ENCODE measurements at places on chromosomes 5 and 9.

DNA sequence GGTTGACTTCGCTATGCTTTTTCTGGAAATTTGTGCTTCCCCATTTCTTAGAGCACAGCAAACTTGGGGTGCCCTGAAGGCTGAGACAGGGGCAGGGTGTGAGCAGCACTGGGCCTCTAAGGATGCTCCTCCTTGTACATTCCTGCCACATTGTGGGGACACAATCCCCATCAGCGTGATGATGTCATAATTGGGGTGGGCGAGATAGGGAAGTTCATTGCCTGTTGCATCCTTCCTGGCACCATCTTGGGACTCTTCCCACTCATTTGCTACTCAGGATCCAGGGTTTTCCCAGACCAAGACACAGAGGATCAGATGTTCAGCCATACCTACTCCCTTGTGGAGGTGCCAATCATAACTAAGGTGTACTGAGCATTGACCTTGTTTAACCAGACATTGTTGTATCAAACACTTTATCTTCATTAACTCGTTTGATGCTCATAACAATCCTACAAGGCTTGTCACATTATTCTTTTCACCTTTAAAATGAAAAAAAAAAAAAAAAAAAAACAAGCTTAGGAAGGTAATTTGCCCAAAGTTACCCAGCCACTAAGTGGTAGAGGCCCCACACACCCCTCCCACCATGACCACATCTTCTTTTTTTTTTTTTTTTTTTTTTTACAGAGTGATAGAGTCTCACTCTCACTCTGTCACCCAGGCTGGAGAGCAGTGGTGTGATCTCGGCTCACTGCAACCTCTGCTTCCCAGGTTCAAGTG is 87.6 kb downstream of the UGCG start:
- no peak for DNase-seq

DNA sequence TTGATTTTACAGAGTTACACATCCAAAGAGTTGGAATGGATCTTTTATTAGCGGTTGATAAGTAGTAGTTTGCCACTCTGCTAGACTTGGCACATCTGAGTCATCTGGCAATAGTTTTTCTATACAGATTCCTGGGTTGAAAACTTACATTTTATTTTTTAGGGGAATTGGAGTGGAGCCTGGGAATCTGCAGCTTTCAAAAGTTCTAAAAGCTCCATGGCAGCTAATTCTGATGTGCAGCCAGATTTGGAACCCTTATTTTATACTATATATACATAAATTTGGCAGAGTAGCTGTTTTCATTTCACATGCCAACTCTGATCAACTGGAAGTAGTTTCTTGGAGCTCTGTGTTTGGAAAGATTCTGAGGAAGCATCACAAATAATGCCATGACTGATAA is 715.5 kb downstream of the TLR4 start:
- DNase-seq = no peak

DNA sequence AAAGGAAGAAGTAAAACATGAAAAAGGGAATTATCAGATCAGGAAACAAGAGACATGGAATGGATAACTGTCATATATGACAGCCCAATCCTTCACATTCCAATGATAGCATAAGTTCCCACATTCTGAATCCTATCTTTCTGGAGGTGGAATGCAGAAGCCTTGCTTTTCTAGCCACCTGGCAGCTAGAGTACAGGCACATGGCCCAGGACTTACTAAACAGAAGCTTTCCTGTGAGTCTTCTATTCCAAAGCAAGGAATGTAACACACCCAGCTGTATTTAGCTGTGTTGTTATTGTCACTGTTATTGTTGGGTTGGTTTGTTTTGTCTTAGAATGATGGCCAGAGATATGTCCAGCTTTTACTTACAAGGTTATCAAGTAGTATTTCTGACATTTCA is 780.5 kb upstream of the ZNF608 start:
- no peak for DNase-seq

DNA sequence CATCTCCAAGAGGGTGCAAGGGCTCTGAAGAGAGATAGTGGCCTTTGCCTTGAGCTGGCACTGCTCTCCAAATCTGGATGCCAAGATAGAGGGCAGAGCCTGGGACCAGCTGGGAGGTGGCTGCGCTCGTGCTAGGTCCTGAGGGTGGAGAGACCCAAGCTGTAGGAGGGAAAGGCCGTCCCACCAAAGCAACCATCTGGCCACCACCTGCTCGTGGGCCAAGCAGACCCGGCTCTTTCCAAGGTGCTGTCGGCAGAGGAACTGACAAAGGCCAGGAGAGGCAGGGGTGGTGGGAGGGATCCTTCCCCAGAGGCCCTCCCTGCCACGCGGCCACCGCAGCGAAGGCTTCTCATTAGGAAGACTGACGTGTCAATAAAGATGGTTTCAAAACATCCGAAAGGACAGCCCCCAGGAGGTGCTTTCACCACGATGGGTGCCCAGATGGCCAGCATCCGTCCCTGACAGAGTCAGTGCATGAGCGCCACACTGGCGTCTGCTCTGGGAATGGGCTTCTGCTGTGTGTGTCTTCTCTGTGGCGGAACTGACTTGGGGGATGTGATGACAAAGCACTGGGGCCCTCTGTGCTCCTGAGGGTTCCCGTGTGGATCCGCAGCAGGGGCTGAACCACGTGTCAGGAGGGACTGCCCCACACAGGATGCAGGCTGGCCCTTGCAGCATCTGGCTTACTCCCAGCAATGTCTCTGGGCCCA is 213.5 kb downstream of the FANCC start:
- DNase-seq = no peak

DNA sequence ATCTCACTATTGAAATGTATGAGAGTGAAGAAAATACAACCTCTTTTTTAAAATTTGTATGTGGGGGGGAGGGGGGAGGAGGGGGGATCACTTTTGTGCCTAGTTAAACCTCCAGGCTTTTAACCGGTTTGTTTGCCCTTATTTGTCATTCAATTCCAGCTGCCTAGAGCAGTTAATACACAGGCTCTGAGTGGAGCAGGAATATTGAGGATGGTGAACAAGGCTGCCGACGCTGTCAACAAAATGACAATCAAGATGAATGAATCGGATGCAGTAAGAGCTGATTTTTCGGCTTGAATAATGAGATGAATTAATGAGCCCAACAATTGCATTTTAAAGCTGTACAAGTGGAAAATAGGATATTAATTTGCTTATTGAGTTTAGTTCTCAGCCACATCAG is 28.7 kb upstream of the SNX24 start:
- no peak for DNase-seq

DNA sequence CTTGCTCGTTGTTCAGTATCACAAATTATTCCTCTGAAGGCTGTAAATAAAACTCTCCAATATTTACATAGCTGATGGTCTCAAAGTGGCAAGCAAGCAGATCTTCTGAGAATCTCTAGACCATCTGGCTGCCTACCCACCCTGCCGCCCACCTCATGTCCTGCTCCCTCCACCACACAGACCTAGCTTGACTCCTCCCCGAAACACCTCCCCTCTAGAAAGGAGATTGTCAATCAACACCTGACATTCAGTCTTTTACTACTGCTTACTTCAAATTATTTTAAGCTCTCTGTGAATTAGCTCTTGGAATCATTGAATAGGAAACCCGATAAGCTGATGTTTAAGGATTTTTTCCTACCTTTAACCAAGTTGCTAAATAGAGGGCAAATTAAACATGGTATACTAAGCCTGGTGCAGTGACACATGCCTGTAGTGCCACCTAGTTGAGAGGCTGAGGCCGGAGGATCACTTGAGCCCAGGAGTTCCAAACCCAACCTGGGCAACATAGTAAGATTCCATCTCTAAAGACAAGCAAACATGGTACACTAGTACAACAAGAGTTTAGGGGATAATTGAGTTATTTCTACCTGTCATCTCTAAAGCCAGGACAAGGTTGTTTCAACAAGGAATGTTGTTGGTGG is 10.9 kb upstream of the SOWAHA start:
- no peak for DNase-seq

- DNase-seq = no peak
These were observed 205.9 kb downstream of the AUH start for GRCh38 chr9:91155746-91156376.

DNA sequence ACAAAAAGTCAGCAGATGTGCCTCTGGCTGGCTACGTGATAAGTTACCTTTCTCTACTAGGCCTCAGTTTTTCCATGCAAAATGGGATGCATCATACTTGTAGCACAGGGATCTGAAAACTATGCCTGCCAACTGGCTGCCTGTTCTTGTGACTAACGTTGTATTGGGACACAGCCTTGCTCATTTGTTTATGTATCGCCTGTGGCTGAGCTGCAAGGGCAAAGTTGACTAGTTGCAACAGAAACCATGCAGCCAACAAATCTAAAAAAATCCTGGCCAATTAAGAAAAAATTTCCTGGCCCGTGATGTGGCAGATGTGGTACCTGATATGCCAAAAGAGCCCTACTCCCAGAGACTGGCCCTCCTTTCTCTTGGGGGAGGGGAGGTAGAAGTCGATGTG is 131.3 kb downstream of the SEC61B start:
- no peak for DNase-seq

- no peak for DNase-seq
These were observed 4.8 kb downstream of the NINJ1 start for GRCh38 chr9:93129286-93129685.

DNA sequence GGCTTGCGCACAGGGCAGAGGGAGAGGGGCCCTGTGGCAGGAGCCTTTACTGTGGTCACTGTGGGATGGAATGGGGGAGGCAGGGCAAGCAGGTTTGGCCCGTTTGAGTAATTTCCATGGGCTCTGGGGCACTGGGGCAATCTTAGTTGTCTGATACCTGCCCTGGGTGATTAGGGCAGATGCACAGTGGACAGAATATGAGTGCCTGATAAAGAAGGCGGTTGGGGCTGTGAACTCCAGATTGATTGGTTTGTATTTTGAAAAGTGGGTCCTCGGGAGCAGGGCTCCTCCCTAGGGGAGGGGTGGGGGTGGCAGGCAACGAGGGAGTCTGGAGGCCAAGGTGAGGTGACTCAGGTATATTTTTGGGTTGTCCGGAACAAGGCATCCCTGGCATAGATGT is 247.5 kb downstream of the NSG2 start:
- no peak for DNase-seq

GRCh38 chr9:101691657-101692056 is 46.8 kb downstream of the GRIN3A start:
- no peak for DNase-seq

- no peak for DNase-seq
These were observed 216.2 kb upstream of the IER5L start for GRCh38 chr9:129394061-129394885.

- DNase-seq = peak; percentile 50
These were observed 94.6 kb downstream of the KDM4C start for GRCh38 chr9:6852243-6852963.

DNA sequence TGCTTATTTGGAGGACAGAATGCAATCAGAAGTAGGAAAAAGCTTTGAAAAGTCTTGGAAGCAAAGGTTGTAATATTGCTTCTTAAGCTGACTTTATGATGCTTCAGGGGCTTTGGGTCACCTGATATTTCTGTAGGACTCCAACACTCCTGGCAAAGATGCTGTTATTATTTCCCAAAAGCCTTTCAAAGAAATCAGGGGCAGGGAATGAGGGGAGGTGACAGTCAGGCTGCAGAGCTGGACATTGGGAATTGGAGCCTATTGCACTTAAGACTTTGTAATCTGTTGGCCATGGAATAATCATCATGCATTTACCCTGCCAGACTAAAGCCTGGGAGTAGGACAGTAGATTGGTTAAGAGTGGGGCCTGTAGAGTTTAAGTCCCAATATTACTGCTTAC is 168.3 kb upstream of the IL12B start:
- no peak for DNase-seq

GRCh38 chr5:176796411-176796810 is 13.9 kb upstream of the UNC5A start:
- DNase-seq = no peak

DNA sequence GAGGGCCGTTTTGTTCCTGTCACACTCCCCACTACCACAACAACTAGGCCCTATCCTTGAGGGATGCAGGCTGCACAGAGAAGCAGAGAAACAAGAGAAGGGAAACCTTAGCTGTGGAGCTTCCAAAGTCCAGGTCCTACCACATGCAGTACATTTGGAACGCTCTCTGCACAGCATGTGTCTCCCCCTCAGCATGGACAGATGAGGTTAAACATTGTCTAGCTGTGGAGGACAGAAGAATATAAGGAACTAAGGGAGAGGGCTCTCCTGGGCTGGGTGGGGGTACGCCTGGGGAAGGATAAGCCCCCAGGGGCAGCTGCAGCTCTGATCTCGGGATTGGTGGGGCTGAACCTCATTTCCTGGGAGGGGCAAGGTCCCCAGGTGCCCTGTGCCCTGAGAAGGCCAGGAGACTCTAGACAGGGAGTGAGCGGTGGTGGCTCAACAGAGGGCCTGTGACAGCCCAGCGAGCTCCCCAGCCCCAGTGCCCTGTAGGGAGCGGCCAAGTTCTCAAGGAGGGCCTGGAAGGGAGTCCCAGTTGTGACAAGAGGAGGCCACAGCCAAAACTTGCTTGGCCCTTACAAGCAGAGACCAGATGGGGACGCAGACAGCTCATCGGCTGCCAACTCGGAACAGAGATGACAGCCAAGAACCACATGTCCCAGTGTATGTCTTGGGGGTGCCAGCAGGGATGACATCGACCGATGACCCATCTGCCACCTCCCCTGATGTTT is 30.1 kb downstream of the TSPAN17 start:
- DNase-seq = no peak

GRCh38 chr5:39608024-39608423 is 183.2 kb upstream of the DAB2 start:
- DNase-seq = no peak

GRCh38 chr5:139171779-139172404 is 26.3 kb downstream of the SIL1 start:
- no peak for DNase-seq

All from epithelial cell of proximal tubule (primary cell).